ENCODE measurements at places on chromosomes 3 and 15.

DNA sequence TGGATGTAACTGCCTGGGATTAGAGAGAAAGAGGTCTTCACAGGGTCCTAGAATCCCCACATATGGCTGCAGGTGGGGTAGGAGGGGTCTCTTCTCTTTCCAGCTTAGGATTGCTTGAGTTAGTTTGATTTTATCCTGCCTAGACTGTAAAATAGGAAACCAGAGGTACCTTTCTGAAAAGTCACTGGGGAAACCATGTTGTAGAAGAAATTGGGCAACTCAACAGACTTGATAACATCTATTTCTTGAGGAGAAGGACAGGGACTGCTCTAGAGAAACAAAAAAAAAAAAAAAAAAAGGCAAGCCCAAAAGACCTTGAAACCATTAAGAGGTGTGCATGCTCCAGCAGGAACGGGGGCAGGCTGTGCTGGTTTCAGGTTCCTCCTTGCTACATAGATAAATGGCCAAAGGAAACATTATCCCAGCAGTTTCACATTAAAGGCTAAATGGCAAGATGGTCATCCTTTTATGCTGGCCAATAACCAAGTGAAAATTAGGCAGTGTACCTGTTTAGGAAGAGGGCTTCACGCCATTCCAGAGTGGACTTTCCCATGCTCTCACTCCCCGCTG, 116.1 kb downstream of the ALDH1A2 start:
- no peak for DNase-seq

GRCh38 chr3:112471596-112472325, 27.5 kb downstream of the BTLA start:
- DNase-seq, result no peak

DNA sequence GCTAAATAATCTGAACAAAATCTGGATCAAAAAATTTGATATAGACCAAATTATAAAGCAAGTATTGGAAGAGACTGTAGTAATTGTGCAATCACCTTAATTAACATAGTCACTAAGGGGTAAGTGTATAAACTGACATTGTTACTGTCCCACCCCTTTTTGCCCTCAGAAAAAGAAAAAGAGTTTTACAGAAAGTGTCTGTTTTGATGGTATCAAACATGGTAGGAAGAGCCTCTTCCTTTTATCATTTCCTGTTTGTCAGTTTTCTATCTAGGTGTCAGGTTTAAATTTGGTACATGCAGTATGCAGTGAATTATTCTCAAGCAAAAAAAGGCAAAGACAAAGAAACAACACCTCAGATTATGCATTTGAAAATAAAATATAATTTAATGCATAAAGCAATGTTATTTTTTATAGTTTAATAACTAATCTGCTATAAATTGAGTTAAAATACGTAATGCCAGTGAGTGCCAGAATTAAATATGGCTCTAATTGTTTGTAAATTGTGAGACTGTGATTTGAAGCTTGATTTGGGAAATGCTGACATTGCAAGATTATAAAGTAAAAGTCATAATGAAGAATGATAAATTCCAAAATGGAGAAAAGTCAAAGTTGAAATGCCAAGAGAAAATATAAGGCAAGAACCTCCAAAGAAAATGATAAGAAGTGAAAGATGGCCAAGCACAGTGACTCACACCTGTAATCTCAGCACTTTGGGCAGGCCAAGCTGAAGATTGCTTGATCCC, 30.3 kb upstream of the CMC1 start:
- DNase-seq, result no peak

DNA sequence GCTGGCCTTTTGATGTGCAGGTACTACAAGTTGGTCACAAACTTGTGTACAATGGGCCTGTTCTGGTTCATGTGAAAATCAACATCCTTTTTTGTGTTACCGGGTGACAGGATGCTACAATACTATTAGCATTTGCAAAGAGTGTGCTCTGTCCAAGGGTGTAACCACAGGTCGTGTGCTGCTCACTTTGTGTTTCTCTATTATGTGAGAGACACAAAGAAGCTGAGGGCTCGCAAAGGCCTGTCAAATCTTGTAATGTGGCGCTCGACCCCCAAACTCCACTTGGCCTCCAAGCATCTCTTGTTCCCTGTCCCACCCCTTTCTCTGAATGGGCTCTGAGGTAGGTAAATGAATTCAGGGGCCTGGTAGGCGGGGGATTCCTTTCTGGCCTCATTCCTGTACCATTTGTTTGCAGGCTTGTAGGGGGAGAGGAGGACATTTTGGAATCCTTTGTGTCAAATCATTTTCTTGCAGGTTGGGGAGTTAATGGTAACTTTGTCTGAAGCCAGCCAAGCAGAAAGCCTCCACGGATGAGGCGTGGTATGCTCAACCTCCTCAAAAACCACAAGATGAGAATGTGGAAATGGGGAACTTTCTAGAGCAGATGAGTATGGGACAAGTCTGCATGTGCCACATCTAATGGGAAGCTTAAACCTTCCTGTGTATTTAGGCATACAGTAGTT, 109.1 kb downstream of the OPA1 start:
- no peak for DNase-seq

DNA sequence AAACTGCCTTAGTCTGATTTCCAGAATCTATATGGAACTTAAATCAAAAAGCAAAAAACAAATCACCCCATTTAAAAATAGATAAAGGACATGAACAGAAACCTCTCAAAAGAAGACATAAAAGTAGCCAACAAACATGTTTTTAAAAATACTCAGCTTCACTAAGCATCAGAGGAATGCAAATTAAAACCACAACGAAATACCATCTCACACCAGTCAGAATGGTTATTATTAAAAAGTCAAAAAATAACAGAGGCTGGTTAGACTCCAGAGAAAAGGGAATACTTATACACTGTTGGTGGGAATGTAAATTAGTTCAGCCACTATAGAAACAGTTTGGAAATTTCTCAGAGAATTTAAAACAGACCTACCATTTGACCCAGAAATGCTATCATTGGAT, 367.9 kb downstream of the ZIC4 start:
- no peak for DNase-seq

- DNase-seq, result no peak
These were observed 14.7 kb upstream of the SST start for GRCh38 chr3:187684880-187685279.

DNA sequence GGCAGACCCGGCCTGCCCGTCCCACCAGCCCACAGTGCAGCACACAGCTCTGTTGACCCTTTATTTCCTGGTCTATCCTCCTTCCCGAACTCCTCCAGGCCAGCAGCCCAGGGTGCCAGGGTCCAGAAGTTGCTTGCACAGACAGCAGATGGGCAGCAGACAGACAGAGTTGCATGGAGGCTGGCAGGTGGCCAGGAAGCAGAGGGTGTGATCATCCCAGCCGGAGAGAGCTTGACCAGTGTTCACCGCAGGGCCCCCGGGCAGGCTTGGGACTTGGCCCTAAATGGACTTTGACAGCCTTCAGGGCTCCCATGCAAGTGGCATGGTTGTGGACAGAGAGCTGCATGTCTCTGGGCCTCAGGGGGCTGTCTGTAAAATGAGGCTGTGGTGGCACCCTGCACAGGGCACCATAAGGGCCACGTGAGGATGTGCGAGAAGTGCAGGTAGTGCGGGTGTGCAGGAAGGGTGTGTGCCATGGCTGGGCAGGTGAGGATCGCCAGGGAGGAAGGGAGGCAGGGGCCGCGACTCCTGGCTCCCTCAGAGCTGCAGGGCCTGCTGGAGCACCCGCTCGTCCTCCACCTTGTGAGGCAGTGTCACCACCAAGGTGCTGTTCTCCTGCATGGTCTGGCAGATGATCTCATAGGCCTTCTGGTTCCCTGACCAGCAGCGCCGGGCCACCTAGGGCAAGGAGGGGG, 6.3 kb upstream of the ZXDC start:
- no peak for DNase-seq

DNA sequence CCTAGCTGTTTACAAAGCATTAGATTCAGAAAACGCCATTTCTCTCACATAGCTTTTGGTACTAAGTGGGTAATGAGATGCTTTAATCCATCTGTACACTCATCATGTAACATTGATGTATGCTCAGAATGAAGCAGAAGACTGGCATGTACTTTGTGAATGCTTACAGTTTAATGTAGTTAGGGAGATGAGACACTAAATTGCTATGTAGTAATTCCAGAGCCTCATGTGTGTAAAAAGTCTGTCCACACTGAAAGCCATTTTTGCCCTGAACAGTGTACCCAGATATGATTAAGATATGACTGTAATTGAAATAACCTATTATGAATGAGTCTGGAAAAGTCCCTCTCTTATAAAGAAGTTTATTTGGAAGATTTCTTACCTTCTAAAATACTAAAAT, 66.5 kb downstream of the ARMC8 start:
- DNase-seq, result no peak

DNA sequence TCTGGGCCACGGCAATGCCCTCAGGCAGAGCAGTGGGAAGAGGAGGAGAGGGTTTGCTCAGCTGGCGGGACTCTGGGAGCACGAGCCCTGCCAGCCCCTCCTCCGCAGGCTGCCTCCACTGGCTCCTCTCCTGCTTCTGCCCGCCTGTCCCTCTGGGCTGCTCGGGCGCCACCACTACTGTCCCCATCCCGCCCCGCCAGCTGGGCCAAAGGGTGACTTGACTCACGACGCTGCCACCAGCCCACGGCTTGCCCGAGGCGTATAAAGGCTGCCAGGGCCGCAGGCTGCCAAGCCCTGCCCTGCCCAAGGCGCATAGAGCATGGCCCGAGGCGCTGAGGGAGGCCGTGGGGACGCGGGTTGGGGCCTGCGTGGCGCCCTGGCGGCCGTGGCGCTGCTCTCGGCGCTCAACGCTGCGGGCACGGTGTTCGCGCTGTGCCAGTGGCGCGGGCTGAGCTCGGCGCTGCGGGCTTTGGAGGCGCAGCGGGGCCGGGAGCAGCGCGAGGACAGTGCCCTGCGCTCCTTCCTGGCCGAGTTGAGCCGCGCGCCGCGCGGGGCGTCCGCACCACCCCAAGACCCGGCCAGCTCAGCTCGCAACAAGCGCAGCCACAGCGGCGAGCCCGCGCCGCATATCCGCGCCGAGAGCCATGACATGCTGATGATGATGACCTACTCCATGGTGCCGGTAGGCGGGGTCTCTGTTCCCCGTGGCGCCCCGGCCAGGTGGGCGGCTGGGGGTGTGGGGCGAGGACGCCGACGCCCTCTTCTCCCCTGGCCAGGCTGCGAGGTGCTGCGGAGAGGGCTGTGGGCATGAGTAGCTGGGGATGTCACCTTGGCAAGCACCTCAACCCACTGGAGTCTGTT, at the start of gene GLDN:
TSS of gene GLDN (plus strand) at position 290 of the 861 bp plus-strand sequence. CDS start at position 320, 30 bp downstream.
- DNase-seq, result no peak

DNA sequence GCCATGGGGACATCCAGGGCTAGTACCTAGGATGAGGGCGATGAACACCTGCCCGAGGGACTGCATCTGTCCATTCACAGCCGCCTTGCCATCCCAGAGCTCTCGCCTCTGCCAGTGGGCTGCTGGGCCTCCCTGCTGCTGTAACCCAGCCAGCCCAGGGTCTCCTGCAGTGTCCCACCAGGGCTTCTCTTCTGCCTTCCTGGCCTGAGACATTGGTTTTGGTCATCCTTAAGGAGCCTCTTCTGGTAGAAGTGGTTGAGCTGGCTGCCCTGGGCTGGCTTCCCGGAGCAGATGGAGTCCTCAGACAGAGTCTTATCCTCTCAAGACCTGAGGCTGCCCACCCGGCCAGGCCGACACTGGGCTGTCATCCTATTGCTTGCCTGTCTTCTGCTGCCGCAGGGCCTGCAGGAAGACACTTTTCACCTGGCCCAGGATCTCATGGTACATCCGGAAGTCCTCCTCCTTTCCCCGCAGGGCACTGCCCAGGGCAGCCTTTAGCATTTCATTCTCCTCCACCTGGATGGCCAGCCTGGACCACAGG, 6.1 kb upstream of the HHATL start:
- no peak for DNase-seq

- no peak for DNase-seq
These were observed 39.6 kb downstream of the COL8A1 start for GRCh38 chr3:99678023-99678422.

DNA sequence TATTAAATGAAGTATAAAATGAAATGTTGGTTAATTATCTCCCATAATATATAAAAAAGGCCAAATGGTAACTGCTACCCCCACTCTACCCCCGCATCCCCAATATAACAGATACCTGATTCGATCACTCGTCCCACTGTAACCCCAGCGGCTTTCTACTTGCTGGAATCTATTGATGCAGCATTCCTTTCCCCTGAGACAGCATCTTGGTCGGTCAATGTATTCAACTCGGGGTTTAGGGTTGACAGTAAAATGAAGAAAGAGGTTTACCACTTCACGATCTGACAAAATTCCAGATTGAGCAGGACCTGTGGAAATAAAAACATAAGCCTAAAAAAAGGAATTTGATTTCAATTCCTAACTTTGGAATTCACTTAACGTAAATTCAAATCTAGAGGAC, 18.6 kb upstream of the C15orf40 start:
- no peak for DNase-seq

DNA sequence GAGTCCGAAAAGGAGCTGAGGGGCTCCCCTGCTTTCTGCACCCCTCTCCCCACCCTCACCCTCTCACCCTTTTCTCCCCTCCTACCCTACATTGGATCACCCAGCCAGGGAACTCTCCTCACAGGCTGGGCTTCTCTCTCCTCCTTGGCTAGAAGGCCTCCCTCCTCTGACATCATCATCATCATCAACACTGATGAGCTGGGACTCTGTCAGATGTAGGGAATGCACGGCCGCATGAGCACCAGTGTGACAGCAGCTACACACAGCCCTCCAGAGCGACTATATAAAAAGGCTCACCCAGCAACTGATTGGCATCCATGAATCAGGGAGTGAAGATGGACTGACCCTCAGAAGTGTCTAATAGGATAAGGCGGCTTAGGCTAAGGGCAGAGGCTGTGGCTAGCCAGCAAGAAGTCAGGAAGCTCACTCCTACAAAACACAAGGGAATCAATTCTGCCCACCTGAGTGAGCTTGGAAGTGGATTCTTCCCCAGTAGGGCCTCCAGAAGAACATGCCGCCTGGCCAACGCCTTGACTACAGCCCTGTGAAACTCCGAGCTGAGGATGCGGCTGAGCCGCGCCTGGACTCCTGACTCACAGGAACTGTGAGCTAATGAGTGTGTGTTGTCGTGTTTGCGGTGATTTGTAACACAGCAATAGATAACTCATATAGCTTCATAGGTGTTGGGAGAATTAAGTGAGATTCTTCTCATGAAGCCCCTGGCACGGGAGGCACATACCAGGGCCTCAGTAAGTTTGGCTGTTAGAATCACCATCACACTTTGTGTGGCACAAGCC, 147.6 kb downstream of the FAM43A start:
- DNase-seq, result no peak

- peak; percentile 38 for DNase-seq
These were observed 68.0 kb downstream of the ATP2B2 start for GRCh38 chr3:10437272-10437994.

DNA sequence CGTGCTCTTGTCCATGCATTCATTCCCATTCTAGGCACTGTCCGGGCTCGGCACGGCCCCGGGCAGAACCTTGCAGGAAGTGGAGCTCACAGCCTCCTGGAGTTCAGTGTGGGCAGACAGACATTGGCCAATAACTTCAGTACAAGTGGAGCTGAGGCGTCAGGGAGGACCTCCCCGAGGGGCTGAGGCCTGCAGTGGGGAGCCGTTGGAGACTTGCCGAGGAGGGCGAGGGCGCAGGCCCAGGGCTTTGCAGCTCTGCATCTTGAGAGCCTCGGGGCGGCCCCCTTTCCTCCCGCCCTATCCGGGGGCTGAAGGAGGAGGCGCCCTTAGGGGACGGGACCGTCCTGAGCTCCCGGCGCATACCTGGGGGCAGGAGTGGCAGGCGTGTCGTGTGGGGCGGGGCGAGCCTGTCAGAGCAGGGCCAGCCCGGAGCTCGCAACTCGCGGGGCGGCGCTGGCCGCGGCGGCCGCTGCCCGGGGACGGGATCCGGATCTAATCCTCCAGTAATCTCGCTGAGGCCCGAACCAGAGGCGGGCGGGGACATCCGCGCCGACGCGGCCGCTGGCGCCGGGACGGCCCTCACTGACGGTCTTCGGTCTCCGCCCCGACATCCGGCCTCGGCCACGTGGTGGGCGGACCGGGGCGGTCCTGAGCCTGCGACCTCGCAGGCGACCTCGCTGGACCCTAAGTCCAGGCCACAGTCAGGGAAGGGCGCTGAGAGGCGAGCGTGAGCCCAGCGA, at the start of gene ACY1:
TSS of gene ACY1 (plus strand) at position 698 of the 740 bp plus-strand sequence. CDS start 530 bp downstream, outside the sequence.
- DNase-seq, result peak; percentile 49
